ENCODE measurements at places on chromosomes 4 and X.
A peak's percentile ranks its signal among the peaks of the same experiment; 100 is the strongest.

GRCh38 chr4:11730545-11730944 is 301.9 kb upstream of the HS3ST1 start:
- no peak for DNase-seq

DNA sequence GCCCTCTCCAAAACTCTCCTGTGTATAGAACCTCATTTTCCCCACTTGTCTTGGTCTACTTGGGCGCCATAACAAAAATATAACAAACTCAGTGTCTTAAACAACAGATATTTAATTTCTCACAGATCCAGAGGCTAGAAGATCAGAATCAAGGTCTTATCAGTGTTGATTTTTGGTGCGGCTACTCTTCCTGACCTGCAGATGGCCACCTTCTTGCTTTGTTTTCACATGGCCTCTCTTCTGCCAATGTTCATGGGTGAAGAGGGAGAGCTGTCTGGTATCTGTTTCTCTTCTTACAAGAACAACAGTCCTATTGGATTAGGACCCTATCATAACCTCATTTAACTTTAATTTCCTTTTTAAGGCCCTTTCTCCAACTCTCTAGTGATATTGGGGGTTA is 177.3 kb downstream of the PABPC4L start:
- DNase-seq = peak; percentile 43

- peak; percentile 86 for DNase-seq
These were observed 182.5 kb upstream of the NPY2R start for GRCh38 chr4:155025762-155026457.

GRCh38 chrX:127038065-127038464 is 218.5 kb downstream of the PRR32 start:
- DNase-seq = peak; percentile 6

DNA sequence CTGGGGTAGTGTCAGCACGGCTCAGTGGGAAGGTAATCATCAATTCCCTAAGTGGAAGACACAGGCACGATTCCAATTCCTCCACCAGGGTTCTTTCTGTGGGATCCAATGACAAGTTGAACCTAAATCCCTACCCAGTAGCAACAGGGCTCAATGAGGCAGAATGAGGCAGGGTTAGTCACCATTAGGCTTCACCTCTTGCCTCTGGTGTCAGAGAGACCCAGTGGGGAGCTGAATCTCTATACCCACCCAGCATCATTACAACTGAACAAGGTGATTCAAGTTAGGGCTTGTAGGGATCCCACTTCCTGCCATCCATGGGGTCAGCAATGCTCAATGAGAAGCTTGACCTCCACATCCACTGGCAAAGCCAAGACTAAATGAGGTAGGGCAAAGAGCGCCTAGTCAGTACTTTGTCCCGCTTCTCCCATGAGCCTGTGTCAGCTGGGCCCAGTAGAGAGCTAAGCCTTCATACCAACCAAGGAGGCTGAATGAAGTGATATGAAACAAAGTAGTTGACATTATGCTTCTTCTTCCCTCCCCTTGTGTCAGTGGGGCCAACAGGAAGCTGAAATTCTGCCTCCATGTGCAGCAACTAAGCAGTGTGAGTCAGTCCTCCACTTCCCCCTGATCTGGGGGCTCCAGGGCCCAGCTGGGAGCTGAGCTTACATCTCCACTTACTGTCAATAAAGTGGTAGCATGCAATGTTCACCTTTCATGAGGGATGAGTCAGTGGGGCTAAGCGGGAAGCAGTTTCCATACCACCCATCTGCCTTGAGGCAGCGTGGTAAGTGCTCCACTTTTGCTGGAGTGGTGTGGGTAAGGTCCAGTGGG is 36.4 kb upstream of the RBM41 start:
- no peak for DNase-seq

DNA sequence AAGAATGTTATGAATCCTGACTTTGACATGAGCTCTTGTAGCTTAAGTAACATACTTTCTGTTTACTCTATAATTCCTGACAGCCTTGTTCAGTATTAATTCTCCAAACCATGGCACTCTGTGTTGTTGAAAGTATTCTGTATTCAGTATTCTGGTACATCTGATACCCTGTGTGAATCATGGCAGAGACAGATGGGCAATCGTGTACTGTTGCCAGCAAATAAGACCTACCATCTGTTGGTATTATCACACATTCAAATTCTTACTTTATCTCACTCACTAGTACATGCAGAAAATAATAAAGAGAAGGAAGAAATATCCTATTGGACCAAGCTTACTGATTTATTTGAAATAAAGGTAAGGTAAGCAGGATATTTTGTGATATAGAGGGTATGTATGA is 7.9 kb downstream of the MBTPS2 start:
- DNase-seq = no peak

GRCh38 chrX:72340626-72341025 is 34.9 kb upstream of the CITED1 start:
- no peak for DNase-seq

- no peak for DNase-seq
These were observed 183.9 kb downstream of the OPHN1 start for GRCh38 chrX:68249401-68249831.

GRCh38 chr4:35975617-35976355 is 268.5 kb downstream of the ARAP2 start:
- no peak for DNase-seq

- no peak for DNase-seq
These were observed 690.9 kb downstream of the PCDH19 start for GRCh38 chrX:99719140-99719539.

GRCh38 chrX:17580539-17581152 is 156.6 kb upstream of the SCML1 start:
- no peak for DNase-seq

DNA sequence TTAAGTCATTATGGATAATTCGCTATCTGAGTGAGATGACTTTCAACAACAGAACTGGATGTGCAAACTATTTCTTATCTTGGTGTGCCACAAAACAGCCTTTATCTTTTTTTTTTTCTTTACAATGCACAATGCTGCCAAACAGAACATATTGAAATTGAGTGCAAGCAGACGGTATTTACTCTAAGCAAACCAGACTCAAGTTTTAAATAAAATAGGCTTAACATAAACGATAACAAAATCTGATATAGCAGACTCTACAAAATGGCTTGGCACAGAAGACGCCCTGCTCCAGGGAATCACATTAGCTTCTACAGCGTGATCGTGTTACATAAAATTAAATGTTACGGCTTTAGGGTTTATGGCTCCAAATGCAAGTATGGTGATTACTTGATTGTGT is 9.6 kb upstream of the STK32B start:
- DNase-seq = no peak

DNA sequence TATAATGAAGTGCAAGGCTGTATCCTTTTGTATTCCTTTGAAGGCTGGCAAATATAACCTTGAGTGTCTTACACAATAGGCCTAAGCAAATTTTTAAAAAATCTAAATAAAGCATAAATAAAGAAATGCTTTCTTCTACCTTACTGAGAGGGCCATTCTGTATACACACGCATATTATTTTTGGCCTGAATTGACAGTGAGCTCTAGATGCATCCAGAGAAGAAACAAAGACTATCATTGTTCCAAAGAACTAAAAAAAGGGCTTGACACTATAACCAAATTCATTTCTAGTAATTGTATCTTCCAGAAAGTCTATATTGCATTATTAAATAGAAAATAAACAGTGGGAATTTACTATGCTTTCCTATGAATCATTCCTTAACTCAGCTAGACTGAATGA is 100.2 kb downstream of the MAGEB17 start:
- DNase-seq = no peak

- peak; percentile 27 for DNase-seq
These were observed 10.8 kb upstream of the LDB2 start for GRCh38 chr4:16909281-16909680.

DNA sequence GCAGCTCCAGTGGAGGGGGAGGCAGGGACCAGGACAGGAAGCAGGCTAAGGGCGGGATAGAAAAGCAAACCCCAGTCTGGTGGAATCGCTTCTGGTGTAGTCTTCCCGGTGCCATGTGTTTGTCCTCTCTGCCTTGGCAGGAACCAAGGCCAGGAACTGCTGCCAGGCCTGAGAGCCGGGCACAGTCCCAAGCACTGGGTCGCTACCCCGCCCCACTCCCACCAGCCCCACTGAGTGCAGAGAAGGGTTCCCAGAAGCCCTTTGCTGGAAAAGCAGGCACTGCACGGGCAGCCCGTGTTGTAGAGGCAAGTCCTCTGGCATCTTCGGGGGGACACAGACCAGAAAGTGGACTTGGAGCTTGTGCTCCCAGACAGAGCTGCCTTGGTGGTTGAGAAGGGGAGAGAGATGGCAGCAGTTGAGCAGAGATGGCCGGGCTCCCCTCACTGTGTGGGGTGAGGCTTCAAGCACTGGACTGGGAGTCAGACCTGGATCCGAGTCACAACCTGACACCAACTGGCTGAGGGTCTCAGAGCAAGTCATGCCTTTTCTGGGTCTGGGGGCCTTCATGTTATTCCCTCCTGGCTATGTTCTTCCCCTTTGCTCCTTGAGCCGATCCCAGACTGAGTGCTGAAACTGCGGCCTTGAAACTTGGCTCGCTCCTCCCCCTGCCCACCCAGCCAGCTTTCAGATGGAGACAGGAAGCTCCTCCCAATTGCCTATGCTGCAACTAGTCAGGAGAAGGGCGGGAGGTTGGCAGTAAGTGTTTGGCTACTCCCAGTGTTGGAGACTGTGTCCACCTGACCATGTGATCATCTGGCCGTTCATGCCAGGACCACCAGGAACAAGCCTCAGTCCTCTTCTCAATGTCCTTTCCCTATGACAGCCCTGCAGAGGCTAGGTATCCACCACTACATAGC is 59.7 kb upstream of the MTM1 start:
- peak; percentile 22 for DNase-seq

DNA sequence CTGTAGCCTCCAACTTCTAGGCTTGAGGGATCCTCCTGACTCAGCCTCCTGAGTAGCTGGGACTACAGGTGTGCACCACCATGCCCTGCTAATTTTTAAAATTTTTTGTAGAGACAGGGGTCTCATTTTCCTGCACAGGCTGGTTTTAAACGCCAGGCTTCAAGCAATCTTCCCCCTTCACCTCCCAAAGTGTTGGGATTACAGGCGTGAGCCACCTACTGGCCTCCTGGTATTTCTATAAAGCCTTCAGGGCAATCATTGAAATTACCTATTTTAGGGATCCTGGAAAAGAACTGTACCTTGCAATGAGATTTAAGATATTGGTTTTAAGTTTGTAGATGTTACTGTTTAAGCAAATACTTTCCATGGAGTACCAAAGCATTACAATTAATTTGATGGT is 13.5 kb upstream of the PLS3 start:
- peak; percentile 16 for DNase-seq

GRCh38 chr4:143135358-143135757 is 49.4 kb upstream of the USP38 start:
- DNase-seq = no peak

GRCh38 chrX:34426334-34426733 is 230.8 kb downstream of the TMEM47 start:
- DNase-seq = peak; percentile 42

DNA sequence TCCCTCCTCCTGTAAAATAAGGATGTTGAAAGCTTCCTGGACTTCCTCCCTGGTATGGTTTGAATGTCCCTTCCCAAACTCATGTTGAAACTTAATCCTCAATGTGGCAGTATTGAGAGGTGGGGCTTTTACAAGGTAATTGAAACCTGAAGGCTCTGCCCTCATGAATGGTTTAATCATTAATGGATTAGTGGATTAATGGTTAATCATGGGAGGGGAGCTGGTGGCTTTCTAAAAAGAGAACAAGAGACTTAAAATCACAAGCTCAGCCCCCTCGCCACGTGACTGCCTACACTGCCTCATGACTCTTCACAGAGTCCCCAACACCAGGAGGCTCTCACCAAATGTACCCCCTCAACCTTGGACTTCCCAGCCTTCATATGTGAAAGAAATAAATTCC is 124.6 kb upstream of the ANXA3 start:
- peak; percentile 32 for DNase-seq

DNA sequence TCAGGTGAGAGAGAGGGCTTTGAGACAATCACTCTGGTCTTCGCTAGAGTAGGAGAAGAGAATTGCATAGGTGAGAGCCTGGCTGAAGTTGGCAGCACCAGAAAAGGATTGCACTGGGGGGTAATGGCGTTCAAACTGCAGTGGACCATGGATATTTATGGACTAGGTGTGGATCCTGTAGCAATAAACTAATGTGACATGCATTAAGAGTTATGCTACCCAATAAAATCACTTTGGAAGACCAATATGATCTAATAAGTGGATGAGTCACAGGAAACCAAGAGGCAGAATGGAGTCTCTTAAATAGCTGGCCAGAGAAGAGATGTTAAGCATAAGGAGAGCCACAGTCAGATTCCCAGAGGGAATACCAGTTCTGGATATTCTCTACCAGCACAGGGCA is 259.8 kb downstream of the FBXO8 start:
- no peak for DNase-seq

DNA sequence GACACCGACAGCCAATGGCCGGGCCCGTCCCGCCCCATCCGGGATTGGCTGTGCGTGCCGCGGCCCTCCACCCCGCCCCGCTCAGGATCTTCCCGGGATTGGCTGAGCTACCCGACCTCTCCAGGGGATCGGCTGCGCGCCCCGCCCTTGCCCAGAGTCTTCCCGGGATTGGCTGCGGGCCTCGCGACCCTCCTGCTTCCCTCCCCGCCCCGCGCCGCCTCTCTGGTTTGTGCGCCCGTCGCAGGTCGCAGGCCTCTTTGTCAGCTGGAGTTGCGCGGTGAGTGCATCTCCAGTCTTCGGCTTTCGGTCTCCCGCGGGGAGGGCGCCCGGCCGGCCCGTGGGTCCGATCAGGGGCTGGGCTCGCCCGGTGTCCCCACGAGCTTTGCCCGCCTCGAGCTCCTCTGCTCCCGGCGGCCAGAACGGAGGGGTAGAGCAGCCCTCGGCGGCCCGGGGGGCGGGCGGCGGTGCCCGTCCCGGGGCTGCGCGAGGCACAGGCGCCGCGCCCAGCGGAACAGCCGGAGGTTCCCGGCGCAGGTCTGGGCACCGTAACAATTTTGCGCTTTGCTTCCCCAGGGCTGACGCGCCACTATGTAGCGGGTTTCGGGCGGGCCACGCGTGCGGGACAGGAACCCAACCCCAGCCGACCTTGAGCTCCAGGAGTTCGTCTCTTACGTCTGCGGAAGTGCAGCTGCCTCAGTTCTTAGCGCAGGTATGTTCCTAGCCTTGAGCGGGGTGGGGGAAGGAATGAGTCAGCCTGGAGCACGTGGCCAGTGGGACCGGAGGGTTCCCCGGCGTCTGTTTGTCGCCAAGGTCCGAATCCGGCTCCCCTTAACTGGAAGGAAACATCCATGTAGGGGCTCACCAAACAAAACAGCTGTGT is 38.7 kb downstream of the ERVMER34-1 start:
- DNase-seq = peak; percentile 98

GRCh38 chrX:78693012-78693411 is 33.9 kb upstream of the RTL3 start:
- no peak for DNase-seq

DNA sequence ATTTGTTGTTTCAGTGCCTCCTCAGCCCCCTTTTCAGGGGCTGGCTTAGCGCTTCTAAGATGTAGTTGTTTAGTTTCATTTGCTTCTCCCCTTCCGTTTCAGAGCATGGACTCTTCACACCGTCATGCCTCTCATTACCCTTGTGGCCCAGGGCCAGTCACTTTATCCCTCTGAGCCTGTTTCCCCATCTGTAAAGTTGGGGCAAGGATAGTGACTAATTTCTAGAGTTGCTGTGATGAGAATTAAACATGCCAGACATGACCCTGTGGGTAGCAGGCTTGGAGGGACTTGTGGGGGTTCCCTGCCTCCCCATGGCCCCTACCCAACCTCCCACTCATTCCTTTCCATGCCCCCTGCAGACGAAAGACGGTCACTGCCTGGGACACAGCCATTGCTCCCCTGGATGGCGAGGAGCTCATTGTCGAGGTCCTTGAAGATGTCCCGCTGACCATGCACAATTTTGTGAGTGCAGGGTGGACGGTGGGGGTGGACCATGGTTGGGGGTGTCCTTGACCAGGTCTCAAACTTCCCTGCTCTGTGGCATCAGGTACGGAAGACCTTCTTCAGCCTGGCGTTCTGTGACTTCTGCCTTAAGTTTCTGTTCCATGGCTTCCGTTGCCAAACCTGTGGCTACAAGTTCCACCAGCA is 3.6 kb downstream of the ARAF start:
- DNase-seq = no peak

All from neural progenitor cell (in vitro differentiated cells).